ENCODE measurements at places on chromosomes 3 and 15.
A peak's percentile ranks its signal among the peaks of the same experiment; 100 is the strongest.

DNA sequence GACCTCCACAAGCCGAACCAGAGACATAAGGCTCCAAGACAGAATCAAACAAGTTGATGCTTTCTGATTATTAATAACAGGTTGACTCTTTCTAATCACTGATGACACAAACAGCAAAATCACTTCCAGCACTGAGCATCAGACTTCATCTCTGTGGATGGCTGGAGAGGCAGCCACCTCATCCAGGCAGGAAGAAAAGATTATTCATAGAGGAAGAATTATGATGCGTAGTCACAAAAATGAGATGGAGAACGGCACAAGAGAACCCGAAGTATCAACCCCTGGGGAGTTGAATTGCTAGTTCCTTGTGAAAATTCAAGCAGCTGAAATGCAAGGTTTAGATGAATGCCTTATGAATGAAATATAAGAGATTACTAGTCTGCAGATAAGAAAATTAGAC lies 49.9 kb upstream of the LMCD1 start:
- no peak for DNase-seq

- no peak for DNase-seq
Observed at GRCh38 chr3:138670407-138670806, 61.8 kb downstream of the FAIM start.

DNA sequence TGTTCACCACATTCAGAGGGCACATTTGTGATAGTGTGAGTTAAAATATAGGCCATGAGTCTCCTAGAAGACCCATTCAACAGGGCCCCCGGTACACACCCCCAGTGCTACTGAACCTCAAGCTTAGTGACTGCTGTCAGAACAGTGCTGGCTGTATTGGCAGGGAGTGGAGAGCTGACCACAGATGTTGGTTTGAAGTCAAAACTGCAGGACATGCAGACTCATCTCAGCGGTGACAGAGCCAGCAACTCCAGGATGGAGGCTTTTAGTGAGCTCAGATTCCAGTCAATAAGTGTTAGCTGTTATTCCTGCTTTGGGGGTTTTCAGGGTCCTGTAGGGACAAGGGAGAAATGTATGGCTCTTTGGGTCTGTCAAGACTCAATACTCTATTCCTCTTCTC lies 29.1 kb downstream of the PRR20G start:
- DNase-seq = no peak

- peak; percentile 14 for DNase-seq
Observed at GRCh38 chr3:32374788-32375595, 16.7 kb upstream of the CMTM7 start.

- no peak for DNase-seq
Observed at GRCh38 chr3:43345877-43346276, 59.5 kb downstream of the SNRK start.

- DNase-seq = no peak
Observed at GRCh38 chr3:14570089-14570488, 29.9 kb upstream of the GRIP2 start.

- no peak for DNase-seq
Observed at GRCh38 chr15:78064544-78064943, 13.0 kb downstream of the TBC1D2B start.

DNA sequence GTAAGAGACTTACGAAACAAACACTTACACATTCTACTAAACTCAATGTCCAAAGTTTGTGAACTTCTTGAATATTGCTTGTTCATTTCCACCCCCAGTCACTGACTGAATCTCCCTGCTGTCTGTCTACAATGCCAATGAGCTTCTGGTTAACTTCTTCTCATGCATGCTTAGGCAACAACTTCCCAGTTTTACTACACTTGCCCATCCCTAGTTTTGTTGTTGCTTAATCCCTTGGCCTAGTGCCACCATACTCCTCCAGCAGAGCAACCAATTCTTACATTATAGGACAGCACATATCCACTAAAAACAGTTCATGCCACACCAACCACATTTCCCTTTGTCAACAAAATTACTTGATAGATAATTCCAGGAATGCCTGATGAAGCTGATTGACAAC lies 40.9 kb upstream of the CCR2 start:
- DNase-seq = no peak

GRCh38 chr3:128698211-128699047 lies 27.6 kb upstream of the RAB7A start:
- peak; percentile 52 for DNase-seq

GRCh38 chr15:85457392-85457968 lies 77.1 kb downstream of the AKAP13 start:
- DNase-seq = no peak

DNA sequence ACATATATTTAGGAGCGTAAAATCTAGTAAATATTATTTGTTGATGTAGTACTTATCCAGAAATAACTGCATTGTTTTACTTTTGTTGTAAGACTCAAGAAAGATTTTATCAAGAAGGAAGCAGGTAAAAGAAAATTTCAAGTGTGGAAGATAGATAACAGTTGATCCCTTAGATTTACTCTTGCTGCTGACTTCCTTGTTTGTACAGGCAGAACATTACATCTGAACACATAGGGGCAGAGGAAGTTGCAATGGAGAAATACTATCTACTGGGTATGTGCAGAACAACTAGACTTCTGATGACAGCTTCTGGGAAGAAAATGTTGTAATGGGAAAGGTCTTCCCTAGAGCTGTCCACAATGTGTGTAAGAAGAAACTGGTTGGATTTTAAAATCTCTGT lies 350.6 kb downstream of the NLGN1 start:
- no peak for DNase-seq

DNA sequence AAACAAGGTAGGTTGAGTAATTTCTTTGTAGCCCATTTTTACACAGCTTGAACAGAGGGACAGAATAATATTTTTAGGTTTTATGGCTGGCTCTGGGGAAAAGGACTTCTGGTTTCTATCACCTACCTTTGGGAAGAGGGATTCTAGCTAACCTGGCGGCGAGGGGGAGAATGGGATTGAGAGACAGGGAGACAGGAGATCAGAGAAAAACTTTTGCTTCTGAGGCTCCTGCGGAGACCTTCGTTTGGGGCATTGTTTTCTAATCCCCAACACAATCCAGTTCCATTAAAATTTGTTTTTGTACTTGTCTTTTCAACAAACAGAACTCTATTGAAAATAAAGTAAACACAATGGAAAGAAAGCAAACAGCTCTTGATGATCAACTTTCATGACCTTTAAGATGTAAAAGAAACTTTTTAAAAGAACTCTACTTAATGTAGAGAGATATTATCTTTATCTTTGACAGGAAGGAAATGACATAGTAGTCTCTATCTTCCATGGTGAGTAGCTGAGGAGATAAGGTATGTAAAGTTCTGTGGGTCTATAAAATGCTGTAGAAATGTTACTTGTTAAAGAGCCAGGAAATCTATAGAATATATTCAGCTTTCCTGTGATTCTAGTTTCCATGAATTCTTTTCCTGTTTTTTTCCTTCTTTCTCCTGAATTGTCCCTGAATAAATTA lies 37.0 kb upstream of the P2RY1 start:
- DNase-seq = no peak

- DNase-seq = no peak
Observed at GRCh38 chr3:182092662-182093262, 381.0 kb downstream of the SOX2 start.

DNA sequence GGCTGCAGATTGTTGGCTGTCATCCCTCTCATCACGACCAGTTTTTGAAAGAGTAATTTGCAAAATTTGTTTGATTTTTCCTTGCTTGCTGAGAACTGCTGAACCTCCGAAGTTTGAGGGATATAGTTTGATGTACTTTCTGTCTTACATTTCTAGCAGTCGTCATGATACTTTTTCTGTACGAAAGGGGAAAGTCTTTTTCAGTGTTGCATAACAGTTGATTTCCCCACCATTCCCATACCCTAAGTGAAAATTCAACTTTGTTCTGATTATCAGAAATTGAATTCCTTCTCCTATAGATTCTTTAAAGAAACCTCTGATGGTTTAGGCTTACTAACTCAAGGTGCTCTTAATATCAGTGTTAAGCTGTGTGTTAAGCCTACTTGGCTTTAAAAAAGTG lies 1.6 kb downstream of the PDE8A start:
- DNase-seq = no peak

DNA sequence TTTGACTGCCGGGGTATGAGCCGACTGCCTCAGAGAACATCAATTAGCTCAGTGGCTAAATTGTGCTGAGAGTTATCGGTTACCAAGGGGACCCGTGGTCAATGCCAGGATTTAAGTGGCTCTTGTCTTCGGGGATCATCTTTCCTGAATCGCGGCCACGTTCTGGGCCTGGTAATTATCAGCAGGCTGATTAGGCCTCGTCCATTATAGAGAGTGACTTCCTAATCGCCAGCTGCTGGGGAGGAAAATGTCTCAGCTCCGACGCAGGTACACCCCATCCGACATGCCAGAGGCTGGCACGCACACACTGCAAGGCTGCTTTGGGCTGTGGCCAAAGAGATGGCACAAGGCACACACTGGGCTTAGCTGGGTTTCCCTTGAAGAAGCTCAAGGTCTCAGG lies 10.6 kb downstream of the TRH start:
- no peak for DNase-seq

- no peak for DNase-seq
Observed at GRCh38 chr3:17846466-17846865, 104.0 kb upstream of the TBC1D5 start.

DNA sequence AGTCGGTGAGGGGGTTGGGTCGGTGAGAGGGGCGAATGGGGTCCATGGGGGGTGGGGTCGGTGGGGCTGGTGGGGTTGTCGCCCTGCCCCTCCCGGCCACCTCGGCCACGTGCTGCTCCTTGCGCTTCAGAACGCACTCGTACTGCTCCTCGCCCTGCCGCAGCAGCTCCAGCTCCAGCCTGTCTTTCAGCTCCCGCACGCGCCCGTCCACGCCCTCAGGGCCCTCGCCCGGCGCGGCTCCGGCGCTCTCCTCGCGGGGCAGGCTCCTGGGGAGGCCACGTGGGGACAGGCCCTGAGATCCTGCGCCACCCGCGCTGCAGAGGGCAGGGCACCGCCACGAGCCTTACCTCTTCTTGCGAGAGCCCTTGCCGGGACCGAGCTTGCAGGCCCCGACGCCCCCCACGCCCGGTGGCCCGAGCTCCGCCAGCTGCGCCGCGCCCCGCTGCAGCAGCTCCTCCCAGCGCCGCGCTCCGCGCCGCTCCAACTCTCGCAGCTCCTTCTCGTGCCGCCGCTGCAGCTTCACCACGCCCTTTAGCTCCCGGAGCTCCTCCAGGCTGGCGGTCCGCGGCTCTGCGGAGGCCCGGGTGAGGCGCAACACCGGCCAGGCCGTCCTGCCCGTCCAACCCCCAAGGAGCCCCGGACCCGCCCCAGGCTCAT lies 8.2 kb upstream of the ANKRD63 start:
- no peak for DNase-seq

- no peak for DNase-seq
Observed at GRCh38 chr3:168040607-168041208, 55.0 kb downstream of the GOLIM4 start.

- DNase-seq = no peak
Observed at GRCh38 chr3:134991472-134992010, 196.5 kb downstream of the EPHB1 start.

DNA sequence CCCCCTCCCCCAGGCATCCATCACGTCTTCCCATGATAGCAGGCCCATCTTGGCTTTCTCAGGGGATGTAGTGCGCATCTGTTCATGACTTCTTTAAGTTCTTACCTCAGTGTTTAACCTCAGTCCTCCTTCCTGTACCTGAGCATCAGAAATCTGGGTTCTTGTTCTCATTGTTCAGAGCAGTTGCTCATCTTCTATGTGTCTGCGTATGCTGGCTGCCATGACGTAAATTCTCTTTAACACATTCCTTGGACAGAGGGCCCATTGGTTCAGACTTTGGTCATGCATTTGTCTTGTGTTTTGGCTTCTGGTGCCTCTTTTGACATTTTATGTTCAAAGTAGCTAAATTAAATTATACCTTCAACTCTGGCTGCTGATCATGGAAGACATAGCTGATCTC lies 227.3 kb downstream of the CACNA2D3 start:
- no peak for DNase-seq

DNA sequence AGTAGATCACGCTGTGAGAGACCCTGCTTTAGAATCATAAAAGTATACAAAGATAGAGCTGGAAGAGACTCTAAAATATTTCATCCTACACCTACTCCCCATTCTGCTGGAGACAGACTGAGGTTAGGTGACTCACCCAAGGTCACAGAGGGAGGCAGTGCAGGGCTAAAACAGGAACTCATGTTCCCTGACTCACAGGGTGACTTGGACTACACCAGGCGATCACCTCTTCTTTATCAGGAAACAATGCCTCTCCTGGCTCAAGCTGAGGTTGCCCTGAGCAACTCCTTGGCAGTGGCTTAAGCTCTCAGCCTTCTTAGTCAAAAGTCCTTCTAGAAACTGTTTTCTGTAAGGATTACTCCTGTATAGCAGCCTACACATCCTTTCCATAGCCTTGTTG lies 26.4 kb upstream of the TNFAIP8L3 start:
- DNase-seq = no peak

- no peak for DNase-seq
Observed at GRCh38 chr3:151686257-151686656, 47.5 kb upstream of the AADACL2 start.

DNA sequence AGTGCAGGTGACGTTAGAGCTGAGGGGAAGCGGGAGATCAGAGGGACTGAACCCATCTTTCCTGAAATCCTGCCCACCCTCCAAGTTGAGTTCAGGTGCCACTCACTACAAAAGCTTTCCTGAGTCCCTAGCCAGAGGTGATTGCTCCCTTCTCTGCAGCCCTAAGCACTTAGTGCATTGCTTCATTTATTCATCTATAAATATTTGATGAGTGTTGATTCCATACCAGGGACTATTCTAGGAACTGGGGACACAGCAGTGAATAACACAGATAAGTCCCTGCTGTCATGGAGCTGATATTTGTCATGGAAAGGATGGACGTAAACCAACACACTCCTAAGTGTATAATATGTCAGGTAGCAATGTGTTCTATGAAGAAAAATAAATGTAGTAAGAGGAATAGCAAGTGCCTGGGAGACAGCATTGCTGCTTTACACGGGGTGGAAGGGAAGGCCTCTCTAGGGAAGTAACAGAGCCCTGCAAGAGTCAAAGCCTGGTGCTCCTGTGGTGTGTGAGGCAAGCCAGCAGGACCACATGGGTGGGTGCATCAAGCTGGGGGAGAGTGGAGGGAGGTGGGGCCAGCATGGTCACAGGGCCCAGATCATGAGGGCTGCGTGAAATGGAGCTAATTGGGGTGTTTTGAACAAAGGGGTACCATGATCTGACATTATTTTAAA lies 18.6 kb downstream of the ALPK3 start:
- no peak for DNase-seq

DNA sequence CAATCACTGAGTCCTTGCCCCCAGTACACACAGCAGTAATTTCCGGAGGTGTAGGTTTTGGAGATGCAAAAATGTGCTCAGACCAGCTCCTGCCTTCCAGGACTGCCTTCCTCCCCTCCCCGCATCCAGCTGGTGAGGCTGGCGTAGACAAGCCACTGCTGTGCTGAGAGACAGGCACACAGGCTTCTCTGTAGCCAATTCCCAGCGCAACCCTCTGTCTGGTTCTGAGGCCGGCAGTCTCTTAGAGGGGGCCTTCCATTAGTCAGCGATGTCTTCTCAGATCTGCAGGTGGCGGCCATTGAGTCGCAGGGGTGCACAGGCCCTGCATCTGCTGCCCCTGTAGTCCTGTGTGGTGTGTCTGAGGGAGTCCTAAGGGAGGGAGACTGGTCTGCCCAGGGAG lies 114.4 kb downstream of the DNAJB8 start:
- no peak for DNase-seq

- no peak for DNase-seq
Observed at GRCh38 chr15:74208901-74209559, 6.4 kb upstream of the STRA6 start.

All from GM12892 (cell line).